Vagina (tissue), 2 donors: ENCODE measurements at places on chromosomes 4 and X.

- no peak for DNase-seq
Observed at GRCh38 chr4:123068081-123068480, 145.7 kb upstream of the NUDT6 start.

- DNase-seq, result no peak
Observed at GRCh38 chrX:143633461-143634308, 2.2 kb downstream of the SLITRK4 start.

DNA sequence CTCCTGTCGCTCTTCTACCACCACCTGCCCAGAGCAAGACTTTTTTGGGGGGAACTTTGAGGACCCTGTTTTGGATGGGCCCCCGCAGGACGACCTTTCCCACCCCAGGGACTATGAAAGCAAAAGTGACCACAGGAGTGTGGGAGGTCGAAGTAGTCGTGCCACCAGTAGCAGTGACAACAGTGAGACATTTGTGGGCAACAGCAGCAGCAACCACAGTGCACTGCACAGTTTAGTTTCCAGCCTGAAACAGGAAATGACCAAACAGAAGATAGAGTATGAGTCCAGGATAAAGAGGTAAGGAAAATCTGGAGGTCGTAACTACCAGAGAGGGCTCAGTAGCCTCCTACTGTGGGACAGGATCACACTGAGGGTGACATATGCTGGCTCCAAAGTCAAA lies 364.5 kb downstream of the MAPK10 start:
- DNase-seq, result no peak

GRCh38 chr4:133151341-133151690 lies 2.2 kb downstream of the PCDH10 start:
- no peak for DNase-seq

- DNase-seq, result no peak
Observed at GRCh38 chr4:56958111-56958517, 19.3 kb downstream of the NOA1 start.

DNA sequence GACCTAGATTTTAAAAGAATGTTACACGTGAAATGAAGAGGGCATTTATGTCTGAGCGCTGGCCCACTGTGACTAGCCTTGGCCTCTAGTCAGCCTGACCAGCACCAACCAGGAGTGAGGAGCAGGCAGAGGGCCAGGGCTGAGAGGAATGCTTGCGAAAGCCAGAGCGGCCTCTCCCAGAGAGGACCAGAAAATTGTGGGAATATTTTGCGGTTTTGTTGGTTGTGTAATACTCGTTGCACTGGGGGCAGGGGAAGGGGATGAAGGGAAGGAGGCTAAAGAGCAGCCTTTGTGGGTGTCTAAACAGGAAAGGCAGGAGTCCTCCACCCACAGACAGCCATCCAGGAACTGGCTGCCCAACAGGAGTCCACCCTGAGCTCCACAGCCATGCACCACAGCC lies 3.8 kb downstream of the GABRE start:
- no peak for DNase-seq

GRCh38 chrX:132692526-132692925 lies 203.7 kb upstream of the MBNL3 start:
- DNase-seq, result no peak

DNA sequence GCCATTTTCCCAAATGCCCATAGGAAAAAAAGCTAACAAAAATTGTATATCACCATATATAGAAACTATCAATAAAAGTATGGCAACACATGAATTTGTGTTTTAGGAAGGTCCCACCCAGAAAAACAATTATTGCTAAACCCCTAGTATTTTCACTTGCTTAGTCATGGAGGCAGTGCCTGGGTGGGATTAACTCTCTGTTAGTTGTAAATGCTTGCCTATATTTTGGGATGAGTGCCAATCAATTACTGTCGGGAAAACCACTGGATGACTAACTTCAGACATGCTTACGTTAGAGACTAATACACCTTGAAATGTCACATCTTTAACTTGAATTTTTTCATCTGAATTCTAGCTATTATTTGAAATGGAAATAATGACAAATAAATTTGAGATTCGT lies 33.9 kb downstream of the TMPRSS11A start:
- DNase-seq, result no peak

- DNase-seq, result no peak
Observed at GRCh38 chr4:42628740-42629139, 28.2 kb downstream of the ATP8A1 start.

GRCh38 chr4:1058198-1058996 lies 47.0 kb downstream of the FGFRL1 start:
- DNase-seq, result no peak

DNA sequence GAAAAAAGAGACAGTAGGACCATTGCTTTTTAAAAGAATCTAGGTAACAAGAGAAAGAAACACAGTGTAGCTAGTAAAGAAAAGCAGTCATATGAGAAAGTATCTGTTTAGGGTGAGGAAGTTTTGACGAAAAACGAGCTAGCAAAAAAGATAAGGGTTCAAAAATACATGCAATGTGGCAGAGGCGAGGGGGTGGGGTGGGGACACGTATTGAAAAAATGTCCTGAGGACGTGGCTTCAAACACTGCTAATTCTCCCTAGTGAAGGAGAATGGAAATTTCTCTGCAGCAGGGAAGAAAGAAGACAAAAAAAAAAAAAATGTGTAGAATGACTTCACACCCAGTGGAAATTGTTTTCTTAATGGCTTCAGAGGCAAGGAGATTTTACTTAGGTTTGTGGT lies 856.4 kb upstream of the INTU start:
- no peak for DNase-seq

DNA sequence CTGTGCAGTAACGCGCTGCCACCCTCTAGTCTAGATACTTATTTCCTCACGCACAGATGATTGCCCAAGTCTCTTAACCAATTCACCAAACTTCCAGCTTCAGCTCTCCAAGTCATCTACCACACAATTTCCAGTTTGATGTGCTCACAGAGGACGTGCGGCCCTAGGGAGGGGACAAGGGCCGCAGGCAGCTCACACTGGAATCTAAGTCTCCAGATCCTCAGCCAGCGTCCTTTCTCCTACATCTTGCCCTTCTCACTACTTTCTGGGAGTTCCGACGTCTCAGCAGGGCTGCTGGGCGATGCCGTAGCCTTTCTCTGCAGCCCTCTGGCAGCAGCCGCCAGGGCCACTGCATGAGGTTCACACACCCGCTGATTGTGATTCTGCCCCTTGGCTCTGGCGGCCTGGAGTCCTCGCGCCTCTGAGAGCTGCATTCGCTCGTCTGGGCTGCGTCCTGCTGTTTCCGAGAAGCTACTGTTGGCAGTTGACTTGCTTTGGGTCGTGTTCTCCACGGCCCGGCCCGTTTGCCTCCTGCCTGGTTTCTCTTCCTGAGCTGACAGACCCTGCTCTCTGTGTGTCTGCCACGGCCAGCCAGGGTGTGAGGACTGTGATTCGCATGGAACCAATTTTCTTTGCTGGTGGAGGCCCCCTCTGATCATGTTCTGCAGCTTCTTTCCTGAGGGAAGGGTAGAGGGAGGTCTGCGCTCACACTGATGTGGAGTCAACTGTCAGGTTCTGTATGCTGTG lies 14.1 kb upstream of the TMEM131L start:
- no peak for DNase-seq

DNA sequence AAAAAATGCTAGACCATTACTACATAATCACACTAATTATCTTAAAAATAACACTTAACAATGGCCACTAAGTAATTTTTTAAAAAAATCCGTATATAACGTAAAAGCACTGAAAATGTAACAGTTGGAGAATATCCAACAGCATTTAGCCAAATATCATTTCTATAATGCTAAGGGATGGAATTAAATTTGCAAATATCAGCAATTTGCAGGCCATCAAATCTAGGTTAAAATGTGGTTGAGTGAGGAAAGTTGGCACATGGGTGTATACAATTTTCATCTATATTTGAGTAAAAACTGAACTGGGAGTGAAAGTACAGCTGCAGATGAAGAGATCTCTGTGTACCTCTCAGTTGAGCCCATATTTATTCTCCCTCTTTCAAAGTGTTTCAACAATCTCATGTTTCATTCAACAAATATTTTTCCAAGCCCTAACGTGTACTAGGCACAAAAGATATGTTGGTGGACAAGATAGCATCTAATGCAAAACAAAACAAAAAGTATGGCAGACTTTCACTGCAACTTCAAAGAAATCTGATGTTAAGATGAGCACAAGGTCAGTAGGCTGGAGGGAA lies 63.0 kb downstream of the MBNL3 start:
- no peak for DNase-seq

- DNase-seq, result no peak
Observed at GRCh38 chr4:7341491-7342222, 93.1 kb downstream of the PSAPL1 start.

DNA sequence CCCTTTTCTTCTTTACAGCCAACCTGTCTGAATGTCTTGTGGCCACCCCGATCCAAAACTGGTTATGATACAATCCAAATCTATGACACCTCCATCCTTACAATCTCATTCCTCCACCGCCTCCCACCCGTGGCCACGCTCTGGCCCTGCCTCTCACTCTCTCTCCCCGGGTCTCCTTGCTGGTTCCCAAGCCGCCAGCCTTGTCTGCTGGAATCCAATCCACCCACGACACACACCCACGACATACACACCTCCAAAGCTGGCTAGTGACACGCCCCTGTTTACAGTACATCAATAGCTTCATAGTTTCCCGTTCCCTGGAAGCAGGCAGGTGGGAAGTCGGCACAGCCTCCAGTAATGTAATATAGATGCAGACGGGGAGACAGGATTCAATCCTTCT lies 99.0 kb downstream of the WFS1 start:
- DNase-seq, result no peak

DNA sequence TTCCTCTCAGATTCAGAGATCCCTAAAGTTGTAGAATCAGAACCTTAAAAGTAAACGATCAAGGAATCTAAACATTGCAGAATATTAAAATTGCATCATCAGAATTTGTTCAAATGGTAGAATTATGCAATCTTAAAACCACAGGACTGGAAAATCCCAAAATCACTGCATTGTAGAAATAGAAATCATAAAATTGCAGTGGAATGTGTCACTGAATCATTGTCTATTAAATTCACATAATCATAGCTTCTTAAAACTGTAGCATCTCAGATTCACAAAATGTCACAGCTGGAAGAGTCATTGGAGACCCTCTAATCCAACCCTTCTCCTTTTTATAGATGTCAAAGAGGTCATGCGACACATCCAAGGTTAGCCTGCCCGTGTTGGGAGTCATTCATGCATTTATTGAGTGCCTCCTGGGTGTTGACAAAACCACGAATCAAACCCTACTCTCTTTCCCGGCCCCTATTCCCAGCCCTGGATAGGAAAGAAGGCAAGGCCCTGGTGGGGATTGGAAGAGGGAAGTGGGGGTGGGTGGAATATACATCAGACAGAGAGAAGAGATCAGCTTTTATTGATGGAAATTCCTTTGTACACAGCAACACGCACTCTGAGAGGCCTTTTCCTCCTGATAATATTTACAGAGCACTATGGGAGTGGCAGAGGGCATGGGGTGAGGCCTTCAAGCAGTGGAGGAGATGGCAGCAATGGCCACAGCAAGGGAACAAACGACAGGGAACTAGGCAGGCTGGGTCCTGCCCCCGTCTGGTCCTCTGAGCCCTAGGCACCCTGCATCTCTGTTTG lies 15.4 kb downstream of the IQSEC2 start:
- DNase-seq, result no peak

DNA sequence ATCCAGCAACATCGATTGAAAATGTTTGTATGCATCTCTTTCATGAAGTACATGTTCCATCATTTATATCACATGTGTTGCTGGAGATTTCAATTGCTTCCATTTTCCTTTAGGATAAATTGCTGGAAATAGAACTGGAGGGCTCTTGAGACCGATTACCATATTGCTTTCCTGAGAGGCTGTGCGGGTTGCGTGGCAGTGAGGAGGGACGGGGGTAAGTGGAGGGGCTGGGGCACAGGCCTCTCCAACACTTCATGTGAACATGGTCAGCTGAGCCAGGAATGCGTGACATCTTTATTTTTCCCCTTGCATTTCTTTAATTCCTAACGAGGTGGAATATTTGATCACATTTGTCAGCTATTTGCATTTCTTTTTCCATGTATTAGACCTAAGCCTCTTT lies 144.6 kb downstream of the TBL1X start:
- no peak for DNase-seq

DNA sequence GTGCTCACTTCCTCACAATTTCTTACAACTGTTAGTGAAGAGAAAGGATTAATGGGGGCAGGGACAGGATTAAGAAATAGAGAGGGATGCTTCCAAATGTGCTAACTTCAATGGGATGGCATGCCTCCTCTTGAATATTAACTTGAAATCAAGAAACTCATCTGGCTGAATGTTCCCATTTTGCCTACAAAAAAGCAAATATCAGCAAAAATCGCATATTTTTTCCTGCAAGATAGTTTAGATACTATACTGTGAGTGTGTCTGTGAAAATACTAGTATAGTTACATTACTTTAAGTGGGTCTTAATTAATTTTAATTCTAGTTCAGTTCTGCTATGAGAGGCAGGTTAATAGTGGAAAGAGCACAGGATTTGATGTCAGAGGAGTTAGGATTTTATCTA lies 4.9 kb downstream of the PAICS start:
- DNase-seq, result no peak

DNA sequence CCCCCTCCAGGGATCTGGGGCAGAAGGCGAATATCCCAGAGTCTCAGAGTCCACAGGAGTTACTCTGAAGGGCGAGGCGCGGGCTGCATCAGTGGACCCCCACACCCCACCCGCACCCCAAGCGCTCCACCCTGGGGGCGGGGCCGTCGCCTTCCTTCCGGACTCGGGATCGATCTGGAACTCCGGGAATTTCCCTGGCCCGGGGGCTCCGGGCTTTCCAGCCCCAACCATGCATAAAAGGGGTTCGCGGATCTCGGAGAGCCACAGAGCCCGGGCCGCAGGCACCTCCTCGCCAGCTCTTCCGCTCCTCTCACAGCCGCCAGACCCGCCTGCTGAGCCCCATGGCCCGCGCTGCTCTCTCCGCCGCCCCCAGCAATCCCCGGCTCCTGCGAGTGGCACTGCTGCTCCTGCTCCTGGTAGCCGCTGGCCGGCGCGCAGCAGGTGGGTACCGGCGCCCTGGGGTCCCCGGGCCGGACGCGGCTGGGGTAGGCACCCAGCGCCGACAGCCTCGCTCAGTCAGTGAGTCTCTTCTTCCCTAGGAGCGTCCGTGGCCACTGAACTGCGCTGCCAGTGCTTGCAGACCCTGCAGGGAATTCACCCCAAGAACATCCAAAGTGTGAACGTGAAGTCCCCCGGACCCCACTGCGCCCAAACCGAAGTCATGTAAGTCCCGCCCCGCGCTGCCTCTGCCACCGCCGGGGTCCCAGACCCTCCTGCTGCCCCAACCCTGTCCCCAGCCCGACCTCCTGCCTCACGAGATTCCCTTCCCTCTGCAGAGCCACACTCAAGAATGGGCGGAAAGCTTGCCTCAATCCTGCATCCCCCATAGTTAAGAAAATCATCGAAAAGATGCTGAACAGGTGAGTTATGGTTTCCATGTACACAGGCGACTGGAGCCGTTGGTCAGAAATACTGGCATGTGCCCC lies at the start of gene CXCL1:
CXCL1 (plus strand) TSS at position 264 of the 926 bp plus-strand sequence; CDS start at position 342, 78 bp downstream.
- DNase-seq, result no peak

DNA sequence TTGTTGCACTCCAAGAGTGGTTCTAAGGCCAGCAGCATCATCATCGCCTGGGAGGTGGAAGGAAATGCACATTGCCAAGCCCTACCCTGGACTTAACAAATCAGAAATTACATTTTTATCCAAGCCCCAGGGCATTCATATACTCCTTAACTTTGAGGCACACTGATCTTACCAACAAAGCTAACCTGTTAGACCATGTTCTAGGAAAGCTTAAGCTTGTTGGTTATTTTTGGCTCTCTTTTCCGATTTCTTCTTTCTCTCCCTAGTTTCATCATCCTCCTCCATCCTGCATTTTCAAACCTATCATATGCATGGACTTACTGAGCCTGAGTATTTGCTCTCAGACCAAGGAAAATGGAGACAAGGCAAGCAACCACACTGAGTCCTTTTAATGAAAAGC lies 133.4 kb downstream of the OPHN1 start:
- DNase-seq, result no peak
